ENCODE measurements at places on chromosomes 4 and X. TPM values are rescaled to one million over a fixed set of nuclear protein-coding genes. Genes with fewer than 3 reads are reported as not detected.

PPP4R3C gene
- total RNA-seq = not detected

TLR3 gene
- total RNA-seq = 2.8 TPM

XAGE2 gene
- total RNA-seq = 0.69 TPM

ADGRG2 gene
- 2.4 TPM for total RNA-seq

HTN1 gene
- not detected for total RNA-seq

RBM3 gene
- total RNA-seq = 167 TPM

RBM46 gene
- not detected for total RNA-seq

FTSJ1 gene
- total RNA-seq = 18.4 TPM

ZNF518B gene
- total RNA-seq = 32.3 TPM

UCHL1 gene
- 12.2 TPM for total RNA-seq

SAP30 gene
- total RNA-seq = 10.9 TPM

SSX4B gene
- not detected for total RNA-seq

RAB33A gene
- 0.39 TPM for total RNA-seq

AP1AR gene
- total RNA-seq = 19.8 TPM

PITX2 gene
- 10.6 TPM for total RNA-seq

ARHGAP6 gene
- total RNA-seq = 4.8 TPM

IL2RG gene
- total RNA-seq = 2.6 TPM

ATP10D gene
- 32.4 TPM for total RNA-seq

CCNQ gene
- 11.1 TPM for total RNA-seq

CXCL6 gene
- total RNA-seq = 0.10 TPM

MAGEA2B gene
- not detected for total RNA-seq

FAM184B gene
- 0.69 TPM for total RNA-seq

CENPE gene
- 14.0 TPM for total RNA-seq

GC gene
- total RNA-seq = not detected

SMIM10 gene
- total RNA-seq = 2.3 TPM

PNPLA4 gene
- 9.8 TPM for total RNA-seq

COX7B gene
- 231 TPM for total RNA-seq

NELFA gene
- total RNA-seq = 19.4 TPM

GPR34 gene
- total RNA-seq = 10.9 TPM

MAGEA12 gene
- total RNA-seq = not detected

SLC9B1 gene
- 7.2 TPM for total RNA-seq

GAR1 gene
- 10.8 TPM for total RNA-seq

RCHY1 gene
- total RNA-seq = 39.3 TPM

TMPRSS11B gene
- total RNA-seq = not detected

GNL3L gene
- 23.4 TPM for total RNA-seq

CCNB3 gene
- 0.39 TPM for total RNA-seq
